Activated T-helper 17 cell treated with anti-CD3 and anti-CD28 coated beads, Interleukin-2, amount 50 U/mL, for 72 hours (primary cell): ENCODE measurements at places on chromosomes 11 and 22. TPM values are rescaled to one million over a fixed set of nuclear protein-coding genes. Genes with fewer than 3 reads are reported as not detected.

GVQW3 gene
- total RNA-seq = 2.5 TPM

KCNJ11 gene
- total RNA-seq = 0.32 TPM

APOBEC3B gene
- total RNA-seq = 33.6 TPM

DNA sequence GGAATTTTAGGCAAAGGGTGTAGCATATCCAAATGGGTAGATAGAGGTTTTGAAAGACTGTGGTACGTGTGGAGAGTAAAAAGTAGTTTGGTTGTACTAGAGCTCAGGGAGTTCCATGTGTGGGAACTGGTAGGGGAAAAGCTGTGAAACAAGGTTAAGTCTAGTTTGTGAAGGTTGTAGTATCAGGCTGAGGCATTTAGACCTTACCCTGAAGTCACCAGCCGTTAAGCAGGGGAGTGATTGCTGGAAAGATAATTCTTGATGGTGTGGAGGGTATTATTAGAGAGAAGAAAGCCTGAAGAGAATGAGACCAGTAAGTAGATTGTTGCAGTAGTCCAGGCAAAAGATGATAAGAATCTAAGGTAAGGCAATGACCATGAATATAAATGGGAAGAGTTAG lies 68.0 kb downstream of the RNF169 start:
- ATAC-seq = no peak

DNA sequence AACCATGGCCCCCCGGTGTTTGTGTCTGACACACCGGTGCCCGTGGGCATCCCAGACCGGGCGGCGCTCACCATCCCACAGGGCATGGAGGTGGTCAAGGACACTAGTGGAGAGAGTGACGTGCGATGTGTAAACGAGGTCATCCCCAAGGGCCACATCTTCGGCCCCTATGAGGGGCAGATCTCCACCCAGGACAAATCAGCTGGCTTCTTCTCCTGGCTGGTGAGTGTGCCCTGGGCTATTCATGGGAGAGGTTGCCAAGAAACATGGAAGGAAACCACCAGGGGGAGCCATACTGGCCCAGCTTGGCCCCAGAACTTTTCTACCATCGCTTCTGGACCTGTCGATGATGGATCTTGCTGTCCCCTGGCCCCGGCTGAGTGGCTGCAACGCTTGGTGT lies 36.5 kb downstream of the PRDM11 start:
- no peak for ATAC-seq
